NCI-H510A (cell line): ENCODE measurements at places on chromosomes 7 and 10.

DNA sequence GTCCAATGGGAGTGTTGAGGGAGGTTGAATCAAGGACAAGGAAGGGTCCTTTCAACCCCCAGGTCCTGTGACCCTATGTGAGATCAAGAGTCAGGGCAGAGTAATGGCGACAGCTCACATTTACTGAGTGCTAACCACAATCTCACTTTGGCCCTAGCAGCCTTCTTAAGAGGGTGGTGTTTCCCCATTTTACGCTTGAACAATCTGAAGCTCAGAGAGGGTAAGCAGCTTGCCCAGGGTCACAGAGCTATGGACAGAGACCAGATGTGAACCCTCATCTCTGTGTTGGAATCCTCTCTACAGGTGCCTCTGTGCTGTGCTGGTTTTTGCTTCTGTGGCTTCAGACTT lies 102.0 kb downstream of the GRK5 start:
- no peak for DNase-seq

DNA sequence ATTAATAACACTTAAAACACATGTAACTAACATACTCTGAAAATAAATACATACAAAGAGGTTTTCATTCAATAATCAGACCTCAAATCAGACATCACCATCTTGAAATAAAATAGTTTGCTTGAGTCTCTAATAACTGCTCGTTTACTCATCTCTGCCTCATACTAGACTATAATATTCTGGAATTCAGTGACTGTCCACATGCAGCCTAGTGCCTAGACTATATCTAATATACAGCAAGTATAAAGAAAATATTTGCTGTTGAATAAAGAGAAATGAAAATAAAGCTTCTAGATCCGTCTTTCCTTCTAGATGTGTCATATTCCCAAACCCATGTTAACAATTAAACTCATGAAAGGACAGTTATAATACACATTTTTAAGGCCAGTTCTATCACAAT lies 236.3 kb upstream of the LRRN3 start:
- no peak for DNase-seq

DNA sequence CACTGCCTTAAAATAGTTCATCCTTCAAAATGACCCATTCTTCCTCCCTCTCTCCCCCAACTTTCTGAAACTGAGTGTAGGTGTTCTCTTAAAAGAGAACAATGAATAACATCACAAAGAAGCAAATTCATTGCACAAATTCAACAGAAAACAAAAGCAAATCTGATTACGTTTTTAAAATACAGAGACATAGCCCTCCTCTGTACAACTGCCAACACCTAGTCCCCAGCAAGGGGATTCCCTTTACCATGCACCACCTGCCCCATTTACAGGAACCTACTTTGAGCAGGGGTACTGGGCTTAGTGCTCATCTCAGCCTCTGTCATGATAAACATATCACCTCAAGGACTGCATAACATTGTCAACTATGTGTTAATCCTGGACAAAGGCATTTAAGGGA lies 302.8 kb upstream of the AOAH start:
- no peak for DNase-seq

GRCh38 chr7:71735961-71736556 lies 604.1 kb downstream of the GALNT17 start:
- no peak for DNase-seq

DNA sequence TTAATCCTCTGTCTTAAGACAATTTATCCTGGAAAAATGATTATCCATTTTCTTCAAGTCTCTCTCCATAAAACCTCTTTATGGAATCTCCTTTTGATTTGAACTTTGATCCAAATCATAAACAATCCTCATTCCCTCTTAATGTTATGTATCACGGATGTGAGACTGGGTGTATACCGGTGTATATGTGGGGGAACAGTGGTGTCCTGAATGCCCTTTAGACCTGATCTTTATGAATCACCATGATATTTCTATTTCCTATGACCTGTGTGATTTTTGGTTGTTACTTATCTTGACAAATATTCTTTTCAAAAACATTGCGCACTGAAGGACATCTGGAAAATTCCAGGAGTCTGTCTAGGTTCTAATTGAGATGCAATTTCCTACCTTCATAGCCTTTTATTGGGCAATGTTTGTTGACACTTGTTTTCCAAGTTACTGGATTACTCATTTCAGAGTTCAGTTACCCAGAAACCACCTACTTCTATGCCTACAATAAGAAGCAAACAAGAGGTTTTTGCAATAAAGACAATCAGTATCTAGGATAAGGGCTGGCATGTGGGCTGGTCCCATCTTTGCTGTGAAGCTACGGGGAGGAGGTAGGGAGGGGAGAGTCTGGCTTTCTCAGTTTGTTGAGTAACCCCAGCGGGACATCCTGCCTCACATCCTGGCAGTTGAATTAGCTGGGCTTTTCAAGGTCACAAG lies 190.4 kb downstream of the CTTNBP2 start:
- no peak for DNase-seq

DNA sequence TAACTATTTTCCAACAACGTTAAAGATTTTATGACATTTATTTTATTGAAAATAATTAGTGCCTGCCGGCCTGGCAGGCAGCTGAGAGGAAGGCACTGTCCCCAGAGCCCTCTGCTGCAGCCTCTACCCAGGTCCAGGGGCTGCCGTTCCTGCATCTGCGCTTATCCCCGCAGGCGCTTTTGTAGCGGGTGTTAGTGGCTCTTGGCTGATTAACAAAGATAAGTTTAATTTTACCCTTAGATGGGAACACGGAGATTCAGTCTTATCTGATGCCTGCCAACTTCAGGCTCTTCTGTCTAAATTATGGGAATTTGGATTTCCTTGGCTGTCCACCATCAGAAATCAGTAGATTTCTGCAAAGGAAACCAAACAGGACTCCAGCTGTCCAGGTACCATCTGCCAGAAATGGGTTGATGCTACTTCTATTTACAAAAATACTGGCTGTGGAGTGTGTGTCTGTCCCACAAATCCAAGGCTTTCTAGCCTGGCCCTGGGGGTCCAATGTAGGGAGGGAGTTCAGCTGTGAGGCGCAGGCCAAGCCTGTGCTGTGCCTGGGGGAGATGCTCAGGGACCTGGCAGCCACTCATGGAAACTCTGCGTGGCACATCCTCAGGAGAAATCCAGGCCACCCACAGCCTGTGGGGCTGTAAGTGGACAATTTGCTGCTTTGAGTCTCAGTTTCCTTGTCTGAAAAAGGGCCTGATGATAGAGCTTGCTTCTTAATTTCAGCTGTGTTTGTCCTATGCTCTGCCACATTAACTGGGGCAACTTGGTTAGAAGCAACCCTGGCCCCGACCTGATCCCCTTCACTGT lies 62.0 kb upstream of the IGFBP3 start:
- DNase-seq, result no peak

GRCh38 chr10:78783753-78784152 lies 285.0 kb upstream of the ZMIZ1 start:
- no peak for DNase-seq

- no peak for DNase-seq
Measured at GRCh38 chr10:34333513-34333912, 481.6 kb downstream of the PARD3 start.

- DNase-seq, result no peak
Measured at GRCh38 chr10:116783011-116783655, 40.8 kb upstream of the HSPA12A start.

GRCh38 chr7:29895559-29895958 lies 89.3 kb downstream of the WIPF3 start:
- no peak for DNase-seq

- DNase-seq, result no peak
Measured at GRCh38 chr7:95526128-95526738, 40.5 kb downstream of the ASB4 start.

DNA sequence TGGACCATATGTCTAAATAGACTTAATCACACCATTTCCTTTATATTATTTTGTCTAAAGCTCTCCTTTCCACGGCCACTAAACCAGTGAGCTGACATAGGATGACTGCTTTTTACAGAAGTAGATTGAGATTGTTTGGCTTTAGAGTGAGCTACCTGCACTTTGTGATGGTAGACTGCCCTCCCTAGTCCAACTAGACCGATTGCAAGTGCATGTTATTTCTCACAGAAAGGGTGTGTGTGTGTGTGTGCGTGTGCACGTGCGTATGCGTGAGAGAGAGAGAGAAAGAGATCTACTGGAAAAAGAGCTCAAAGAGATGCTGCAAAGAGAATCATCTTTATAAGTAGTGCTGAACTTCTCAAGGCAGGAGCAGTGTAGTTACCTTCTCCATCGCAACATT lies 60.7 kb downstream of the VCL start:
- no peak for DNase-seq

- no peak for DNase-seq
Measured at GRCh38 chr10:117417196-117417595, 42.0 kb upstream of the PDZD8 start.

- no peak for DNase-seq
Measured at GRCh38 chr7:23615331-23615730, 18.1 kb downstream of the CCDC126 start.

GRCh38 chr10:91034494-91035159 lies 113.7 kb upstream of the ANKRD1 start:
- no peak for DNase-seq
